Activated CD4-positive, alpha-beta memory T cell treated with anti-CD3 and anti-CD28 coated beads, Interleukin-2, amount 10 ng/mL, durations not matched to agents 7 days and 5 days (primary cell): ENCODE measurements at places on chromosomes 6 and 20.

GRCh38 chr20:17940224-17940971 lies 28.2 kb downstream of the SNX5 start:
- no peaks in the 10 kb centered on the region for H3K27me3 ChIP-seq
- no peak overlapping the region for H3K4me3 ChIP-seq
- H3K27ac ChIP-seq = no peak overlapping the region
- H3K4me1 ChIP-seq = peaks cover 29% of the 10 kb centered on the region
- no peak for DNase-seq

GRCh38 chr6:17395112-17395511 lies 1.7 kb downstream of the CAP2 start:
- H3K4me1 ChIP-seq = peaks cover 3% of the 10 kb centered on the region
- no peak overlapping the region for H3K27ac ChIP-seq
- peaks cover 37% of the 10 kb centered on the region for H3K27me3 ChIP-seq
- H3K4me3 ChIP-seq = no peak overlapping the region
- no peak for DNase-seq

GRCh38 chr6:73362869-73363536 lies 545 bp downstream of the KHDC3L start:
- DNase-seq = no peak
- peaks cover 3% of the 10 kb centered on the region for H3K27me3 ChIP-seq
- H3K27ac ChIP-seq = no peak overlapping the region
- H3K4me3 ChIP-seq = no peak overlapping the region
- no peaks in the 10 kb centered on the region for H3K36me3 ChIP-seq

GRCh38 chr20:63811491-63811875 lies 19.6 kb downstream of the ZBTB46 start:
- H3K27me3 ChIP-seq = no peaks in the 10 kb centered on the region
- no peak for DNase-seq
- H3K4me1 ChIP-seq = no peaks in the 10 kb centered on the region

DNA sequence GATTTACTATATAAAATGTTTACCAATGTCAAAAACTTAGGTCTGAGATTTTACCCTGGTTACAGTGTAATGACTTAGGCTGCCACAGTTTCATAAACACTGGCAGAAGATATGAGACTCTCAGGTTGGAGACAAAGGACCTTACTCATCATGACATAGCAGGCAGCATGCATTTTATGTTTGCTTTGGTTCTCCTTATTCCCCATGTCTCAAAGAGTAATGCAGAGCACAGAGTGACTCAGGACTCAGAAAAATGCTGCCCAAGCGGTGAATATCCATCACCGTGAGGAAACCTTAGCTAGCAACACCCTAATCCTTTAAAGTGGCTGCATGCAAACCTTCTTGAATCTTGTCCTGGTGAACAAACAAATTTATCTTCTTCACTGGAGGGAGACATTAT lies 112.1 kb upstream of the EYS start:
- no peaks in the 10 kb centered on the region for H3K27me3 ChIP-seq
- H3K27ac ChIP-seq = no peak overlapping the region
- H3K36me3 ChIP-seq = no peaks in the 10 kb centered on the region
- no peaks in the 10 kb centered on the region for H3K4me1 ChIP-seq
- DNase-seq = no peak
- H3K4me3 ChIP-seq = no peak overlapping the region

- H3K27me3 ChIP-seq = no peaks in the 10 kb centered on the region
- no peaks in the 10 kb centered on the region for H3K36me3 ChIP-seq
- DNase-seq = no peak
- H3K4me1 ChIP-seq = no peaks in the 10 kb centered on the region
- no peak overlapping the region for H3K27ac ChIP-seq
Observed at GRCh38 chr6:119030759-119031158, 47.7 kb downstream of the FAM184A start.

DNA sequence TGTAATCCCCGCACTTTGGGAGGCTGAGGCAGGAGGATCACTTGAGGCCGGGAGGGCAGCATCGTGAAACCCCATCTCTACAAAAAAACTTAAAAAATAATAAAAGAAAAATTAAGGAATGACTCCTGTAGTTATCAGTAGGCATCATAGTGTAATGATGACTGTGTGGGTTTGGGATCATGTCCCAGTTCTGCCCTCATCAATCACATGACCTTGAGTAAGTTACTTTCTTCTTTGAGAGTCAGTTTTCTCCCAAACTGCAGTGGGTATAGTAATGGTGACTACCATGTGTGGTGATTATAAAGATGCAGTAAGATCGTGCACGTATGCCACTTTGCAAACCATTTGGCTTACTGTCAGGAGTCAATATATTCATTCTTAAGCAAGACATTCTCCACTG lies 89.2 kb downstream of the TXNDC5 start:
- H3K36me3 ChIP-seq = no peaks in the 10 kb centered on the region
- H3K27ac ChIP-seq = no peak overlapping the region
- H3K4me3 ChIP-seq = no peak overlapping the region
- no peaks in the 10 kb centered on the region for H3K4me1 ChIP-seq
- H3K27me3 ChIP-seq = peaks cover 8% of the 10 kb centered on the region

DNA sequence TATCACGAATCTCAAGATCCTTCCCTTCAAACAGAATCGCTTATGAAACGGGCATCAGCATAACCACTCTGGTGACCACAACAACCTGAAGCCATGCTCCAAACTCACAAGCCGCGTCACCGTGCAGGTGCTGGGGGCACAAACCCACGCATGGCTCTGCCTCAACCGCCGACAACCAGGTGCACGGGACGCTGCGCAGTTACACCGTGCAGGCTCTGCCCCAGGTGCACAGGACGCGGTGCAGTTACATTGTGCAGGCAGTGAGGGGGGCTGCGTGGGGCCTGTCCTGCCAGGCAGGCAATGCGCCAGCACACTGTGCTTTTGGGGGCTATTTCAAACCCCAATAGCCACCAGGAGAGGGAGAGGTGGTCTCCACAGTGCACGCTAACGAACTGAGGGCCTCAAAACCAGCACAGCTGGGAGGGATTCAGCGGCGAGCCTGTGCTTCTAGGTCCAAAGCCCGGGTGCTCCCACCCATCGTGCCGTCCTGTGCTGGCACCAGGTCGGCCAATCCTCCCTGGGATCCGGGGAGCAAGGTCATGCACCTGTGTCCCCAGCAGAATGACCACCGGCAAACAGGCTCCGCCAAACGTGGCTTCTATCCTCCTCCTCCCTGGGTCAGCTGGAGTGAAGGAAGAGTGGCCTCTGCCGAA lies 35.8 kb downstream of the ZBTB46 start:
- DNase-seq = no peak
- H3K4me1 ChIP-seq = peaks cover 9% of the 10 kb centered on the region
- H3K27me3 ChIP-seq = peaks cover 27% of the 10 kb centered on the region
- no peak overlapping the region for H3K27ac ChIP-seq
- H3K36me3 ChIP-seq = no peaks in the 10 kb centered on the region
- no peak overlapping the region for H3K4me3 ChIP-seq

GRCh38 chr20:61789329-61789728 lies 276.4 kb downstream of the TAF4 start:
- no peaks in the 10 kb centered on the region for H3K4me1 ChIP-seq
- no peaks in the 10 kb centered on the region for H3K27me3 ChIP-seq

DNA sequence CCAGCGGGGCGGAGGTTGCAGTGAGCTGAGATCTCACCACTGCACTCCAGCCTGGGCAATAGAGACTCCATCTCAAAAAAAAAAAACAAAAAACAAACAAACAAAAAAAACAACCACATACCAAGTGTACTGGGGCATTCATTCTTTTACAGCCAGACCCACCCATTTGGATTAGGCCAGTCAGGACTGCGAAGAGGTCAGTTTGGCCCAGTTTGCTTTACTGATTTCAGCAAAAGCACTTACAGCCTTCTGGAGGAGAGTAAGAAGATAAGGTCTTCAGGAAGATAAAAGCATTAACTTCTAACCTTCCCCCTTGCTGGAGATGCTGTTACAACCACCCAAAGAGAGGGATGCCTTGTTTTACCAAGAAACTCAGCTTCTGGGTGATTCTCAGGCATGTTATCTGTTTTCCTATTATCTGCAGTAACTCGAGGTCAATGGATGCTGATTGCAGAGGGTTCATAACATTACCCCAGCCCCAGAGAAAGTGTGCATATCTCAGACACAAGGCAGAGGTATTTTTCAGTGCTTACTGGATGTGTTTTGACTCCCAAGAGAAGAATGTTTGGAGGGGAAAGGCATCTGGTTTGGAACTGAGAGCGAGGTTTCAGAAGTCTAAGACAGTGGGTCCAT lies 118.9 kb downstream of the RIN2 start:
- H3K27ac ChIP-seq = no peak overlapping the region
- H3K27me3 ChIP-seq = no peaks in the 10 kb centered on the region
- DNase-seq = no peak
- H3K4me1 ChIP-seq = no peaks in the 10 kb centered on the region

- no peaks in the 10 kb centered on the region for H3K4me1 ChIP-seq
- no peaks in the 10 kb centered on the region for H3K36me3 ChIP-seq
- no peak overlapping the region for H3K27ac ChIP-seq
- no peaks in the 10 kb centered on the region for H3K27me3 ChIP-seq
- DNase-seq = no peak
Observed at GRCh38 chr6:143745166-143746133, 67.7 kb downstream of the PHACTR2 start.

- H3K36me3 ChIP-seq = no peaks in the 10 kb centered on the region
- H3K4me1 ChIP-seq = peaks cover 6% of the 10 kb centered on the region
- no peak overlapping the region for H3K27ac ChIP-seq
- no peak for DNase-seq
Observed at GRCh38 chr6:11705483-11705882, 73.1 kb downstream of the ADTRP start.

GRCh38 chr6:105318660-105319059 lies 84.2 kb downstream of the PREP start:
- H3K36me3 ChIP-seq = peaks cover 38% of the 10 kb centered on the region
- no peak for DNase-seq
- no peaks in the 10 kb centered on the region for H3K4me1 ChIP-seq
- no peaks in the 10 kb centered on the region for H3K27me3 ChIP-seq

DNA sequence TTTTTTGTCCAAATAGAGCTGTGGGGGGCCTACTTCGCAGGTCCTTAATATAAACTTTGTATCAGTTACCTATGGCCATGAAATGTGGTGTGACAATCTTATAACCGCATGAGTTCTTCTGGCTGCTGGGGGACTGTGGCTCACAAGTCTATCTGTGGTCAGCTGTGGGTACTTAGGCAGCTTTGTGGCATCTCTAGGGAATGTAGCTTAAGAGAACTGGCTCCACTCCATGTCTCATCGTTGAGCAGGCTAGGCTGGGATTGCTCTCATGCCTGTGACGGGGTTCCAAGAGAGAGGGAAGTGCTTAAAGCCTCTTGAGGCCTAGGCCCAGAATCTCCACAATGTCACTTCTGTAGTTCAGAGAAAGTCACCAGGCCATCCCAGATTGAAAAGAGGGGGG lies 140.5 kb downstream of the BTBD3 start:
- no peak overlapping the region for H3K4me3 ChIP-seq
- no peaks in the 10 kb centered on the region for H3K4me1 ChIP-seq
- H3K27me3 ChIP-seq = no peaks in the 10 kb centered on the region
- no peak for DNase-seq
- no peaks in the 10 kb centered on the region for H3K36me3 ChIP-seq
- no peak overlapping the region for H3K27ac ChIP-seq

- no peak overlapping the region for H3K27ac ChIP-seq
- H3K36me3 ChIP-seq = peaks cover 14% of the 10 kb centered on the region
- no peak for DNase-seq
- H3K4me1 ChIP-seq = peaks cover 38% of the 10 kb centered on the region
- no peaks in the 10 kb centered on the region for H3K27me3 ChIP-seq
Observed at GRCh38 chr20:62064770-62065673, 659 bp downstream of the TAF4 start.
